Activated T-cell treated with anti-CD3 and anti-CD28 coated beads for 24 hours (primary cell): ENCODE measurements at places on chromosomes 5 and 9.

- no peak for DNase-seq
Observed at GRCh38 chr5:177327539-177328522, 16.1 kb upstream of the MXD3 start.

- no peak for DNase-seq
Observed at GRCh38 chr9:35673132-35674024, at the start of gene CA9. Gene CA9 (plus strand): TSS chr9:35673928. CDS start chr9:35673960, 32 bp downstream.

GRCh38 chr5:38695021-38695958 lies 138.8 kb upstream of the LIFR start:
- no peak for DNase-seq

GRCh38 chr5:142275496-142275895 lies 49.3 kb downstream of the SPRY4 start:
- no peak for DNase-seq

DNA sequence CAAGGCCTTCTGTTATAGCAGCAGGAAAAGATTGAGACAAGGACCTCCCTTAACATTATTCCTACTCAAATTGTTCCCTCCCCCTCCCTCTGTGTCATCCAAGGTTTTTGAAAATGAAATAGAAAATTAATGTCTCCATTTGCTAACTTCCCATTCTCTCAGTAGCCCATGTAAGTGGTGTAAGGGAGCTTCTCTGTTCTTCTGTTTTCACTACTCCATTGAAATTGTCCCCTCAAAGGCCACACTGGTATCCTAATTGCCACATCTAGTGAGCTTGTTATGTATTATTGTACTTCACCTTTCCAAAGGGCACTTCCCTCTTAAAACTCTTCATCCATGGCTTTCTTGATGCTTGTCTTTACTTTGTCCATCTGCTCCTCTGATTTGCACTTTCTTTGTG lies 131.2 kb upstream of the PIK3R1 start:
- no peak for DNase-seq

DNA sequence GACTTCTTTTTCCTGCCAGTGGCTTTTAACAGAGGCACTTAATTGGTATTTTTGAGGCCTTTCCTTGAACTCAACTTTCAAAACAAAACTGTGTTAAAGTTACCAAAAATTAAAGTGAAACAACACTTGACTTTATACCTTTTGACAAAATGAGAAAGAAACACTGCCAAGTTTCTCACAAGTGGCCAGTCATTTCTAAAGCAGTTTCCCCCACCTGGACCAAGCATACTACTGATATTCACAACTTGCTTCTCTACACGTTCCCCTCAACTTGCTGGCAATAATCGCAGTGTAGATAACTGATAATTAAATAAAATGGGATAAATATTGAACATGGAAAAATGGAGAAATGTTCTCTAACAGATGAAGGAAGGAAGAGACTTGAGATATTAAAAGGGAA lies 135.7 kb downstream of the TLR4 start:
- no peak for DNase-seq

DNA sequence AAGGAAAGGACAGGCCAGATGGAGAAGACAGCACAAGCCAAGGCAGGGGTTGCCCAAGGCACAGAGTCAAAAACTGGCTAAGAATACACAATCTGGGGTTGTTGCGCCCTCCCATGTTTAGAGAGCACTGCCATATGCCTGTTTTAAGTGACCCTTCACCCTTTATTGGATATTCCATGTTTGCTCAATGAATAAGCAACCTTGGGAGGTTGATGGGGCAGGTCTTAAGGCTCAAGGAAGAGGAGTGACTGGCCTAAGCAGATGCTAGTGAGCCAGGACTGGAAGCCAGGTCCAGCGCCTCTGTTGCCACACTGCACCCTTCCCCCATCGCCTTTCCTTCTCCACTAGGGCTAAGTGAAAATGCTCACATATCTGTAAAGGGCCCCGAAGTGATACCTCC lies 6.7 kb downstream of the TXN start:
- DNase-seq, result no peak
